GM12878 (cell line): ENCODE measurements at places on chromosomes 2 and 18. TPM values are rescaled to one million over a fixed set of nuclear protein-coding genes. Genes with fewer than 3 reads are reported as not detected.

- no peak overlapping the region for H3K27ac ChIP-seq
- no peak overlapping the region for H3K4me3 ChIP-seq
- no peaks in the 10 kb centered on the region for H3K36me3 ChIP-seq
Measured at GRCh38 chr18:40868110-40868858, 1086.8 kb upstream of the PIK3C3 start.

DNA sequence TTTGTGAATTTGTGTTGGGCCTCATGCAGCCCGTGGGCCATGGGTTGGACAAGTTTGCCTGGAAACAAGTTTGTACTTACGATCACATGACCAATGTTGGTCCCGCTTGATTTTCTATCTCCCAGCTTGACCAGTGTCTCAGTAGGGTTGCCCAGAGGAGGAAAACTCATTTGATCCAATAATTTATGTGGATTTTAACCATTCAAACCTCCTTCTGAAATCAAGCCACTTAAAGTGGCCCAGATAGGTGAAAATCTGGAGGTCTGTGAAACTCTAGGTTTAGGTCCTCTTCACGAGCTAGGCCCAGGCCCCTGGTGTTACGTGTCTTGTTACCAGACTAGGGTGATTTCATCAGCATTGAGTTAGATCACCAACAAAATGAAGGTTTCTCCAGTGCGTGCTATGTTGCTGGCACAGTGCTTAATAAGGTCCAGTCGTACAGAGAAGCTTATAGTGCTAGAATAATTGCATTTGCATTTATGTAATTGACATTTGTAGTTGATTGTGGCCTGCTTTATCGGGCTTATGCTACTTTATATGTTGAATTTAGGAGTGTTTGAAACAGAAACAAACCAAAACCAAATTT, 4.4 kb downstream of the ACTR2 start:
- peaks cover 24% of the 10 kb centered on the region; the same call in 1 of the 2 replicates for H3K36me3 ChIP-seq
- peak overlapping the region; percentile 51 for H3K4me3 ChIP-seq
- no peaks in the 10 kb centered on the region for H3K27me3 ChIP-seq

GRCh38 chr2:10083046-10083445, 2.8 kb upstream of the CYS1 start:
- DNase-seq: no peak
- H3K27me3 ChIP-seq: no peaks in the 10 kb centered on the region
- H3K4me3 ChIP-seq: no peak overlapping the region
- H3K27ac ChIP-seq: peak overlapping the region; percentile 30; the same call in 1 of the 2 replicates
- no peaks in the 10 kb centered on the region for H3K36me3 ChIP-seq

DNA sequence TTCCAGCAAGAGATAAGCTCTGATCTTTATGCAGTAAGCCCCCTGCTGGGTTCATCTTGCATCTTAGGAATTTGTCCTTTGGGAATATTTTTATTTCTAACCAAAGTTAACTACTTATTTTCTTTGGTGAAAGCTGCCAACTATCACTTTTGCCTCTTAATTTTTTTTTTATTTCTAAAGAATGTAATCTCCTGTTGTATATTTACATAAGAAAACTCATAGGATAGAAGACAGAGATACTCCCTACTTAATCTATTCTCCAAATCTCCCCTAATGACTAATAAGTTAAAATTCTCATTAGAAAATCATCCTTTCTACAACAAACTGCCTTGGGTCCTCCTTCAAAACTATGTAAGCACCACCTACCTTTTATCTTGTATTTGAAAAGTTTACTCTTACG, 612.2 kb upstream of the SLC39A10 start:
- no peak overlapping the region for H3K27ac ChIP-seq
- no peak for DNase-seq
- H3K4me1 ChIP-seq: no peaks in the 10 kb centered on the region
- no peaks in the 10 kb centered on the region for H3K36me3 ChIP-seq
- H3K27me3 ChIP-seq: no peaks in the 10 kb centered on the region

DNA sequence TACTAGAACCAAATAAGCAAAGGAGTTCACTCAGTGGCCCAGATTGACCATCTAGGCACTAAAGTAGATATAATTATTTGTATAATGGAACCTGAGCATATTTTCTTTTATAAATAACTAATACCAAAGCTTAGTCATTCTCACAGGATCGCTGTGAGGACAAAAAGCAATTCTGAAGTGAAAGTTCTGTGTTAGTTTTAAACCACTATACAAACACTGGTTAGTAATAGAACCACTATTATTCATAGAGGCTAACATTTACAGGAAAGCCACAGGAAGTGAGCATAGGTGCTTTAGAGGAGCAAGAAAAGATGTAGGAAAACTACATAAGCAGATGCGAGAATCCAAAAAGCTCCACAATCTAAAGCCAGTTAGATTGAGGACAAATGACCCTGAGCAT, 364.7 kb downstream of the XIRP2 start:
- no peak for DNase-seq
- H3K4me1 ChIP-seq: no peaks in the 10 kb centered on the region
- H3K27me3 ChIP-seq: no peaks in the 10 kb centered on the region
- H3K36me3 ChIP-seq: no peaks in the 10 kb centered on the region
- no peak overlapping the region for H3K27ac ChIP-seq
- no peak overlapping the region for H3K4me3 ChIP-seq

GRCh38 chr2:237091779-237092436, 6.2 kb downstream of the COPS8 start:
- H3K27ac ChIP-seq: no peak overlapping the region
- no peaks in the 10 kb centered on the region for H3K4me1 ChIP-seq
- peaks cover 7% of the 10 kb centered on the region for H3K36me3 ChIP-seq
- H3K4me3 ChIP-seq: no peak overlapping the region
- H3K27me3 ChIP-seq: no peaks in the 10 kb centered on the region

DNA sequence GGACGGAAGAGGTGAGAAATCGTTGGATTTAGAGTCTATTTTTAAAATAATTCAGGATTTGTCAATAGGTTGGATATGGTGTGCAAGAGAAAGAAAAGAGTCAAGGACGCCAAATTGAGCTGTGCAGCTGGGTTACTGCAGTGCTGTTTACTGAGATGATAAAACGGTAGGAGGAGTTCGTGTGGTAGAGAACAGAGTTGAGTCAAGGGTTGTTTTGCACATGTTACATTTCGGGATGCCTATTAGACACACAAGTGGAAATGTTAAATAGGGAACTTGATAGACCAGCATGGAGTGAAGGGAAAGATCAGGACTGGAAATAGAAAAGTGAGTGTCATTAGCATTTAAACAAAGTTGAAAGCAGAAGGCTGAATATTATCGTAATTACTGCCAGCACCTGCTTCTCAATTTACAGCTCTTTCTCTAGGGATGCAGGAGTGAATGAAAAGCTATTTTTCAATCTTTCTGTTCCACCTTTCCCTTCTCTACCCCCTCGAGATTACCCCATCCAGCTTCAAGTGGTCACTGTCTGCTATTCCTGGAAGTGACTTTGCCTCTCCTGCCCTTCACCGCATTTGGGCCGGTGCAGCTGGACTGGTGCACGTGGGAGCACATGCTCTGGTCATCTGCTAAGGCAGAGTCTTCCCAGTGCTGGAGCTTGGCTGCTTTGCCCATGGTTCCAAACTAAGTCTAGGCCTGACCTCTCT, 30.3 kb downstream of the GPR75 start:
- H3K4me1 ChIP-seq: no peaks in the 10 kb centered on the region
- no peaks in the 10 kb centered on the region for H3K36me3 ChIP-seq
- H3K27me3 ChIP-seq: no peaks in the 10 kb centered on the region
- no peak for DNase-seq
- no peak overlapping the region for H3K27ac ChIP-seq

DNA sequence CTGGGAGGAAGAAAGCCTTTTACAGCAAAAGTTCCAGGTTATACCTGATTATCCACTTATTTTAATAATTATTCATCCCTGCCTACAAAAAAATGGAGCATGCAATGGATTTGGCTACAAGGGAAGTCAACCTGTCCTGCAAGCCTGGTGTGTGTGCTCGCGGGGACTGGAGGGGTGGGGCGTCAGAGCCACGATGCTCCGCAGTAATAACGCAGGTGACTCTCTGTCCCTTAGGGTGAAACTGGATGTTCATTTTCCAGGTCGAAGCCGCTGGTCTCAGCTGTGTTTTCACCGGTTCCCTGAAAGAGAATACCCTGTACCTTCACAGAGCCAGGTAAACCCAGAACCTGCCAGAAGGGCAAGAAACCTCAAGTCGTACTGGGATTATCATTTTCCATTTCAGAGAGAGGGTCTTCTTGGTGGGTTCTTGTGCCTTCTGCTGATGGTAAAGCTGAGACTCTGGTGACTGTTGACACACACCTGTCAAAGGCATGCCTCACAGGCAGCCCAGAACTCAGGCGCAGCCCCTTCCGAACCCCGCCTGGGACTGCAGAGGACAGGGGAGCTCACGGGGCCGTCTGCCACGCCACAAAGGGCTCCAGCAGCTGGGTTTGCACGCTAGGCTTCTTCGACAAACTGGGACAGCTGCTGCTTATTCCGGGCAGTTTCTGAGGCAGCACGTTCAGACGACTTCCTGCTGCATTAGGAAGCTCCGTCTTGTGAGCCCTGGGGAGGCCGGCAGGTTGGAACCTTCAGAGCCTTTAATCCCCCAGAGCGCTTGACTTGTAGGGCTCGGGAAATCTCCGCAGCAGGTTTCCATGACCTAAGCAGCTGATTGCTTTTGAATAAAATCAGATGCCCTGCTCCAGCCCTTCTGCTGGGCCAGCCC, 58.6 kb downstream of the KCNG2 start:
- no peak overlapping the region for H3K27ac ChIP-seq

- no peaks in the 10 kb centered on the region for H3K36me3 ChIP-seq
- H3K4me3 ChIP-seq: no peak overlapping the region
- no peaks in the 10 kb centered on the region for H3K27me3 ChIP-seq
Measured at GRCh38 chr18:471716-472115, 28.8 kb downstream of the COLEC12 start.

GRCh38 chr2:44342854-44343253, 18.4 kb downstream of the PREPL start:
- no peak overlapping the region for H3K27ac ChIP-seq
- H3K4me3 ChIP-seq: no peak overlapping the region
- no peak for DNase-seq
- H3K36me3 ChIP-seq: peaks cover 3% of the 10 kb centered on the region; the same call in 1 of the 2 replicates

Gene TBR1
- total RNA-seq: not detected in 2 replicates

Gene SERPINB12
- total RNA-seq: not detected in 2 replicates

Gene PRLH
- total RNA-seq: not detected in 2 replicates

Gene LRRC30
- not detected in 2 replicates for total RNA-seq
